ENCODE measurements at places on chromosomes 5 and 9.

GRCh38 chr5:81965524-81965923, 6.3 kb upstream of the ATG10 start:
- no peak for DNase-seq

- no peak for DNase-seq
These were observed 16.6 kb upstream of the KIF12 start for GRCh38 chr9:114115654-114116125.

- DNase-seq, result no peak
These were observed 34.7 kb downstream of the ADAMTSL2 start for GRCh38 chr9:133569121-133569785.

GRCh38 chr5:1638658-1639400, 115.1 kb upstream of the LPCAT1 start:
- DNase-seq, result peak; percentile 58

- DNase-seq, result no peak
These were observed 1030.5 kb downstream of the TLE4 start for GRCh38 chr9:80602291-80602690.

- no peak for DNase-seq
These were observed 21.9 kb upstream of the PDCD1LG2 start for GRCh38 chr9:5488221-5489008.

DNA sequence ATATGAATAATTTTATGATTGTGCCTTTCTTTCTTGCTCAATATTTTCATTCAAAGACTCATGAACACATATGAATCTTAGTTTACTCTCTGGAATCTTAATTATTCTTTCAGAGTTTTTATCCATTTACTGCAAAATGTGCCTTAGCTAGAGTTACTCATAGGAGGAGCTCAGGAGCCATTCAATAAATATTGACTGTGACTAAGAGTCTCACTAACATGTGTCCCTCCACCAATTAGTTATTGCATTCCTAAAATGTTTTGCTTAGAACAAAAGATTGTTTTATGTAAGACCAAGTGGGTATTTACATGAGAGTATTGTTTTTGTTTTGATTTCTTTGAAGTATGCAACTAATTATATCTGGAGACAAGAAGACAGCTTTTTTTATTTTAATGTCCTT, 218.4 kb upstream of the MAST4 start:
- DNase-seq, result no peak

- no peak for DNase-seq
These were observed 147.2 kb downstream of the MAST4 start for GRCh38 chr5:66743344-66743743.

GRCh38 chr5:90590-91547, 1.1 kb upstream of the PLEKHG4B start:
- DNase-seq, result no peak

- DNase-seq, result no peak
These were observed 765.4 kb upstream of the DMAC1 start for GRCh38 chr9:8564960-8565359.

- no peak for DNase-seq
These were observed 292.5 kb downstream of the ATPSCKMT start for GRCh38 chr5:9957214-9957613.

DNA sequence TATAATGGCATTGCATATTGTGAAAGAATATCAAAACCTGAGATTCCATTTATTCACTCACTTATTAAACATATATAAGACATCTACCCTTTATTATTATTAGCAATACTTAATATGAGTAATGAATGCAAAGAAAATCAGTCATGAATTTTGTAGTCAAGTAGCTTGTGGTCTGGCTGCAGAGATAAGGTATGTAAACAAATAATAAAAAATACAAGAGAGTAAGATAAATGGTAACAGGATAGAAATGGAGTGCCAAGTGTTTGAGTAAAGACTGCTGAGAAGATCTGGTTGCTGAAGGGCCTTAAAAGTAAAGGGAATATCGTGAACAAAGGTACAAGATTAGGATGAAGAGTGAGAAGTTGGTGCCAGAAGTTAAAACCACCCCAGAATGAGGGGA, 18.4 kb downstream of the TRIM32 start:
- DNase-seq, result no peak

- DNase-seq, result no peak
These were observed 65.9 kb downstream of the COL23A1 start for GRCh38 chr5:178524093-178524882.

GRCh38 chr5:133048993-133049725, 2.7 kb upstream of the HSPA4 start:
- DNase-seq, result no peak

GRCh38 chr9:37034938-37035647, 1.0 kb upstream of the PAX5 start:
- no peak for DNase-seq

GRCh38 chr5:116068028-116068632, 16.7 kb upstream of the COMMD10 start:
- no peak for DNase-seq

DNA sequence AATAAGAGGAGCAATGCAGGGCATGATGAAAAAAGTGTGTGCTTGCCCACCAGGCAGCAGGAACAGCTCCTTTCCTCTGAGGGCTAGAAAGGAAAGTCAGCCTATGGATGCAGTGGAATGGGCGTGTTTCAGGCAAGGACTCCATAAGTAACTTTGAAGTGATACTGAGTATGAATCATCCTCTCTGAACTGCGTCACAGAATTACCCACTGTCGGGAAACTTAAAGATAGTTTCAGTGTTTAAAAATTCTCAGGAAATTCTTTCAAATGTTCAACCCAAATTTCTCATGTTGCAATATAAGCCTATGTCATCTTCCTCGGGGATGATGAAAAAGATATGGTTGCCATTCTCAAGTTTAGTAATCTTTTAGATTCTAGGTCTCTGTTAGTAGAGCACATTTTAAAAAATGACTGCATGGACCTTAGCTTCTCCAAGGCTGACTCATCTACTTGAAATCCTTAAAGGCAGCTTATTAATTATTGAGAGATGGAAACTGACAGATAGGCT, 27.7 kb downstream of the PTCD2 start:
- no peak for DNase-seq

- DNase-seq, result peak; percentile 65
These were observed 117.8 kb downstream of the PTTG1 start for GRCh38 chr5:160539431-160539830.

DNA sequence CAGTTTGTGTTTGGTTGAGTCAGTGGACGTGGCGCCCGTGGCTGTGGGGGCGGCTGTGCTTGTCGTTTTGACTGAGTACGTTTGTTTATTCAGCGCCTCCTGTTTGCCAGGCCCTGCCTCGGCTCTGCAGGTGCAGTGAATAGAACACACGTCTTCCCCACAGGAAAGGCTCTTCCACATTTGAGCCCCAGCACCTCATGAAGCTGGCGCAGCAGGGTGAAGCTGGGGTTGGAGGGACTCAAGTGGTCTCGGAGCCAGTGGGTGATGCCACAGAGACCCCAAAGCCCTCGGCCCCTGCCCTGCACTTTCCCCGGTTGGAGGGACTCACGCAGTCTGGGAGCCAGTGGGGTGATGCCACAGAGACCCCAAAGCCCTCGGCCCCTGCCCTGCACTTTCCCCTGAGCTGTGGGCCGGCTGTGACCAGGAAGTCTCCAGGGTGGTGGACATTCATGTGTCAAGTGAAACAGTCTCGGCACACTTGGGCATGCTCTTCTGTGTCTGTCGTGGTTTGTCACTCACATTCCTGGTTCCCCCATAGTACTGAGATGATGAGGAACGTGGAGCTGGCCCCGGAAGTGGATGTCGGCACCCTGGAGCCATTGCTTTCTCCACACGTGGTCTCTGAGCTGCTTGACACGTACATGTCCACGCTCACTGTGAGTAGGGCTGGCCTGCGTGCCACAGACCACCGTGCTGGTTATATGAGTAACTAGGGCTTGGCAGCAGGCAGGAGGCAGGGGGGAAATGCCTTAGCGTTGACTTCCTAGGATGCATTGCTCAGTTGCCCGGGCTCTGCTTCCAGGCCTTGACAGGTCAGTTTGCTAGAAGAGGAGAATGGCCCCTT, 13.6 kb downstream of the EXOC3 start:
- DNase-seq, result peak; percentile 42

DNA sequence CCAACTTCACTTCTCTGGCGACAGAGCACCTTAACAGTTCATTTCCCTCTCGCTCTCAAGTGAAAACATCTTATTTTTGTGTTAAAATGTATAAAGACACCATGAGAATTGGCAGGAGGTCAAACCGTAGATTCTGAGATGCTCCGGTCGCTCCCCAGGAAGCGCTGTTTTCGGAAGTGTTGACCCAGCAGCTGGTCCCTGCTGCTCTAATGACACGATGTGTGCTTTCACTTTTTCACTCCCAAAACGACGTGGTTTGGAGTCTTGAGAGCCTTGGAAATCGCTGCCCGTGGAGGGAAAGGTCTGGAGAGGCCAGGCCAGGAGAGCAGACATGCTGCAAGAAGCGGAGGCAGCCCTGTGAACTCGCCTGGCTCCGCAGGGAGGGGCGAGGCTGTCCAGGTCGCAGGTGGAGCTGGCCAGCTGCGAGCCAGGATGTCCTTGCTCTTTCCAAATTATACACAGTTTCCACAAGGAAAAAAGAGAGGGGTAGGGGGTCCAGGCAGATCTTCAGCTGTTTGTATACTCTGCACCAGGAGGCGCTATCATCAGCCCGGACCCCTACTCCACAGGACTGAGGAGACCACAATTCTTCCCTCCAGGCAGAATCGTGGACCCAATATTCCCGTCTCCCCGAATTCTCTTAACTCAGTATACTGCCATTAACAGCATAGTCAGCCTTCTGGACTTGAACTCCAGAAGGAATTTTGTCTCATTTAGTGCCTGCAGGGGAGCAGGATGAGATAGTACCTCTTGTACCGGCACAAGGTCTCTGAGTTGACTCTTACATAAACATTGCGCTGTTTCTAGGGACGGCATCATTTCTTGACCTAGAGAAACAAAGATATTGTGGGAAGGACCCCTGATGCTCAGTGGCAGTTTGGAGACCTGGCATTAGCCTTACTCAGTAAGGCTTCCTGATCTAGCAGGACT, 248.6 kb upstream of the ANKRD55 start:
- DNase-seq, result peak; percentile 70

- no peak for DNase-seq
These were observed 19.8 kb downstream of the IFT74 start for GRCh38 chr9:26975728-26976707.

- no peak for DNase-seq
These were observed 674 bp downstream of the LHFPL2 start for GRCh38 chr5:78647838-78648358.

DNA sequence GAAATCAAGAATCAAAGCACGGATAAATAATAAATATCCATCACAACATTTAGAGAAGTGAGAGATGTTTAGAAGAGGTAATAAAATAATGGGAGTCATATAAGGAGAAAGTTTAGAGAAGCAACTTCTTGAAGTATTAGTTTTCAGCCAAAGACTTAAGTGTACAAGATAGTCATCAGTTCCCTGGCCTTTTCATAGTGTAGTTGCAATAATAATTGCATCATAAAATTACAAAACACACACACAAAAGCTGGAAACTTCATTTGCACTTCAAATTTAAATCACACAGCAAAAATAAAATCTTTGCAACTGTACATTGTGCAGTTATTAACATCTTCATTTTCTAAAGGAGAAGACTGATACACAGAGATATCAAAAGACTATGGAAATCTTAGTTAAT, 319.1 kb upstream of the RGMB start:
- no peak for DNase-seq

- no peak for DNase-seq
These were observed 298.0 kb downstream of the FER start for GRCh38 chr5:109045710-109046109.

DNA sequence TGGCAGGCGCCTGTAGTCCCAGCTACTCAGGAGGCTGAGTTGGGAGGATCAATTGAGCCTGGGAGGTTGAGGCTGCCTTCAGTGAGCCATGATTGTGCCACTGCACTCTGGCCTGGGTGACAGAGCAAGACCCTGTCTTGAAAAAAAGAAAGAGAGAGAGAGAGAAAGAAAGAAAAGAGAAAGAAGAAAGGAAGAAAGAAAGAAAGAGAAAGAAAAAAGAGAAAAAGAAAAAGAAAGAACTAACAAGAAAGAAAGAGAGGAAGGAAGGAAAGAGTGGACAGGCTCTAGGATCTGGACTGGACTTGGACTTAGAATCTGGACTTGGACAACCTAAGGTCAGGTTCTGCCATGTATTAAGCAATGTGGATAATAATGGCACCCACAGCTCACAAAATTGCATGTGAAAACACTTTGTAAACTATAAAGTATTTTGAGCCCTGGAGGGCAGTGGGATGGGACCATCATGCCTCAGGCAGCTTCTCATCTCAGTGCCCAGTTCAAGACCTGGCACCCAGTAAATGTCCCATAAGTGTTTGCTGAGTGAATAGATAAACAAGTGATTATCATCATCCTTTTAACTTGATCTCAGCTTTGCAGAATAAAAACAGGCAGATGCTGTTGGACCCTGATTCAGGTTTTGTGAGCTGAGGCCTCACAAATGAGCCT, 12.8 kb upstream of the PHF19 start:
- DNase-seq, result no peak

GRCh38 chr5:40791715-40792139, 6.4 kb downstream of the PRKAA1 start:
- DNase-seq, result no peak

GRCh38 chr9:132986114-132986513, 7.6 kb downstream of the GFI1B start:
- DNase-seq, result no peak

DNA sequence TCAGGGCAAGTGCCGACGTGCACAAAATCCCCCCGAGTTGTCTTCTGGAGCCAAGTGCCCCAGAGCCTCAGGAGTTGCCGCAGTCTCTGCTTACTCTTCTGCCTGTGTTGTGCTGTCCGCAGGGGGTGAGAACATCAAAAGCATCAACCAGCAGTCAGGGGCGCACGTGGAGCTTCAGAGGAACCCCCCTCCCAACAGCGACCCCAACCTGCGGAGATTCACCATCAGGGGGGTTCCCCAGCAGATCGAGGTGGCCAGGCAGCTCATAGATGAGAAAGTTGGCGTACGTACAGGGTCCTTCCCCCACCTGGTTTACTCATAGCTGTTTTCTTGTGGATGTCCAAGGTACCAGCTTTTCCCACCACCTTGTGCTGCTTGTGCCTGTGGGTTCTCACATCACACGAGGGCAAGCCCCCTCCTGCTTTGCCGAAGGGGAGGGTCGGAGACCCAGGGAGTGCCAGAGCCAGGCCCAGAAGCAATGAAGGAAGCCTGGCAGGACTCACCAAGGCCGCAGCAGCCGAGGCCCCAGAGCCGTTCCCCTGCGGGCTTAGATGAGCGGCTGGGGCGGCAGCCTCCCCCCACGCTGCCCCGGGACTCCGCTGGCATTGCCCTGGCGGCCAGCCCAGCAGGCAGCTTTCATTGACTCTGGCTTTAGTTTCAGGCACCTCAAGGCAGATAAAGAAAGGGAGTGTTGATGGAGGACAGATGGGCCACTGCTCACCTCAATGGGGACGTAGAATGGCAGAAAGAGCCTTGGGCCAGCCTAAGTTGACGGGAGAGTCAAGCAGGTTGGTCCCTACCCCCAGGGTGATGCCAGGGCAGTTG, 33.7 kb upstream of the PRDM12 start:
- no peak for DNase-seq

GRCh38 chr5:17734011-17734410, 99.8 kb downstream of the TAF11L14 start:
- DNase-seq, result no peak

- DNase-seq, result no peak
These were observed 52.3 kb downstream of the SLF1 start for GRCh38 chr5:94670726-94671125.
